DMS53 (cell line): ENCODE measurements at places on chromosomes 6 and 20.

GRCh38 chr6:43645613-43645964 lies 753 bp downstream of the RSPH9 start:
- DNase-seq: no peak

DNA sequence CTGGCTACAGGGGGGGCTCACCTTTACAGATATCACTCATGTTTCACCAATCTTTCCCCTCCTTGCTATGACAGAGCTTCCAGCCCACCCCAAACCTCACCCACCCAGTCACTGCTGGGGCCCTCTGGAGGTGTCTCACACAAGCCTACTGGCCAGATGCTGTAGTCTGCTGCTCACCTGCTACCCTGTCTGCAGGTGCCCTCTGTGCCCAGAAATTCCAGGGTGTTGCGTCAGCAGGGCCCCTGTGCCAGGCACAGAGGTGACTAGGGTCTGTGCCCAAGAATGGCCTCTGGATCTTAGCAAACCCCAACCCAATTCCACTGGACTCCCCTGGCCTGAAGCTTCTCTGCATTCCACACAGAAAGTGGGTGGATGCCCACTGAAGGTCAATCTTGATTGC lies 21.4 kb downstream of the UNC5CL start:
- no peak for DNase-seq

DNA sequence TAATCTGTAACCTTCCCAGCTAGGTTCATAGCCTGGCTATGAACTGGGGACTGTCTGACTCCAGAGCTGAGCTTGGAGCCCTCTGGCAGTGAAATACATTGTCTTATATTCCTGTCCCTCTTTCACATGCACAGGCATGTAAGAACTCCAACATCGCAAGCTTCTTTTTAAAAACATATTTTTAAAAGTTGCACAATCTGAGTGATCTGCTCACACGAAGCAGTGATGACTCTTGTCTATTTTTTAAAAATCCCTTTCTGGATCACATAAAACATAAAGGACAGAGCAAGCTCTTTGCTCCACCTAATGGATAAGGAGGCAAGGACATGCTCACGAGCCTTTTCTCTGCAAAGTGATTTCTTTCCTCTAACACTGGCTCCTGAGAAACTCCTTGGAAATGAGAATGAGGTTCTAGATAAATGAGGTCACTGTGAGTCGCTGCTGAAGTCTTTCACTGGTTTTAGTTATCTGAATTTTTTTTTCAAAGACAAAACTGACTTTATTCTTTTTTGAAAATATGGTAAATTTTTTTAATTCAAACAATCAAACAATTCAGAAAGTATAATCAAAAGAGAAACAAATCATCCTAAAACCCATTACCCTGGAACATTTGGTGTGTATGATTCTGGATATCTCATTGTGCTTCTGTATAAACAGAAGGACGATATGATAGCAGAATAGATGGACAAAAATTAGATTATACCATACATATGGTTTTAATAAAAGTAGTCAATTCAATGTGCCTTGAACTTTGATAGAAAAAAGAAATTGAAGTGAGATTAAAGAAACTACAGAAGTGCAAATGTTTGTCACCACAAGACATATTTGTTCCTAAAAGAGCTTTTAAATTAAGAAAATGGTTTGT lies 30.8 kb downstream of the IL20RA start:
- peak; percentile 78 for DNase-seq

- DNase-seq: no peak
Measured at GRCh38 chr6:141483598-141484061, 649.1 kb upstream of the GJE1 start.

- peak; percentile 69 for DNase-seq
Measured at GRCh38 chr6:17281100-17281496, at the start of gene RBM24. Gene RBM24, plus strand, starts transcription at chr6:17281361. Its CDS starts 221 bp downstream, at chr6:17281582.

- DNase-seq: no peak
Measured at GRCh38 chr6:148565321-148565926, 181.4 kb upstream of the UST start.

DNA sequence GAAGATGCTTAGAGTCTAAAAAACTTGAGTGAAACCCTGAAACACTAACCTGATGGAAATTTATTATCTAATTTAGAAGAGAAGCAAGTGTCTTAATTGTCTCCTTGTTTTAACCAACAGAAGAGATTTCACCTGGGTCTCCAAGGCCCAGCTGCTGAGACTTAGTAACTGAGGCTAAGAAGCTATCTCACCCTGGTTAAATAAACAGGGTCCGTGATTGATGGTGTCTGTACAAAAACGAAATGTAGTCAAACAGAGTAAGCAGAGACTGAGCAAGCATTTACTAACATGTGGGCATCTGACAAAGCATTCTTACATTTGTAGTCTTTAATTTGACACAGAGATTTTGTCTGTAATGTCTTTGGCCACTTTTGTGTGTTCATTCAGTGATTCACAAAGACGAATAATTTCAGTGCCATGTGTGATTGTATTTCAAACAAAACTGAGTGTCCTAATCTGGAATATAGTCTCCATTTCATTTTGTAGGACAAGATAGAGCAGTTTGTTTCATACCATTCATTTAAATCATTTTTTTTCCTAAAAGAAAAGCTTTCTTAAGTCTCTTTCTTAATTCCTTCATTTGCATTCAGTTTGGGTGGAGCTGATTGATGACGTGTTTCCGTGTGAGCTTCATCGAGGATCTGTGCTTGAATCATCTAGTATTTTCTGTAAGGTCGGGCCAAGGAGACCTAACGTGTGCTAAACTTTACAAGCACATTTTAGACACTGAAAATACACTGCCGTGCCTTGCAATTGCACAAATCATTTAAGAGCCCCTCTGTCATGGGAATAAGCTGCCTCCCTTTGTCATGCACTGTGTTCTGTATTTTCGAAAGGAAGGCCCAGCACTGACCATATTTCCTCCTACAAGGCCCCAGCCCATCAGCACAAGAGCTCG lies 170.6 kb upstream of the QKI start:
- no peak for DNase-seq

GRCh38 chr20:23126281-23127061 lies 40.3 kb upstream of the CD93 start:
- no peak for DNase-seq

DNA sequence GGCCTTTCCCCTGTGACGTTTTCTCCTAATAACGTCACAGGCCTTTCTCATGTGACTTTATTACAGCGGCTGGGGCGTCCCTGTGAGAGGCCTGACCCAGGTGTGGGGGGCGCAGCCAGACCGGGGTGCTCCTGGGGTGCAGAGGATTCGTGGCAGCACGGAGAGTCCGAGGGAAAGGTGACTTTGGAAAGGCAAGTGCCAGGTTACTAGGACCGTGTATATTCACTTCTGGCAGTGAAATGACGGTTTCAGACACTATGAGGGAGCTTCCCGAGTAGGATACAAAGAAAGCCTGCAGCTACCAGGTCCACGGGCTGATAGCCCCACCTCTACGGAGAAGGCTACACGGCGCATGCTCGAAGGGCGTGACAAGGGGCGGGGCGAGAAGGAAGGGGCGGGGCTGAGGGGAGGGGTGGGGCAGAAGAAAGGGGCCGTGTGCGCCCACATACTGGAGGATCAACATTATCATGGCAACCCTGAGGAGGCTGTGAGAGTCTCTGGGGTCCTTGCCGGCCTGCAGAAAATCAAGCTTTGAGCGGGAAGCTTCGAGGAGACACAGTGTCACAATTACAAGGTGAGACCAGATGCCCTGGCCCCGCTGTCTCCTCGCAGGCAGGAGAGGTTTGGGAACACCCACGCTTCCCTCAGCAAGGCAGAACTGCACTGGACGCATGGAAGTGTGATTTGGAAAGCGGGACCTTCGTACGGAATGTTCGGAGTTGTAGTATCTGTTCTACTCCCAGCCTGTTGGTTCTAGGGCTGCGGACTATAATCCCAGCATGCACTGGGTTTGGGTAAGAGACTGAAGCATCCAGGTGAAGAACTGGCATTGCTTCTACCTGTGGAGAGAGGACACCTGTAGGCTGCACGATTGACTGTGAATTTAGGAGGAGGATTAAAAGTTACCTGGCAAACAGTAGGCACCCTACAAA lies 54.4 kb upstream of the ZNF337 start:
- peak; percentile 91 for DNase-seq

DNA sequence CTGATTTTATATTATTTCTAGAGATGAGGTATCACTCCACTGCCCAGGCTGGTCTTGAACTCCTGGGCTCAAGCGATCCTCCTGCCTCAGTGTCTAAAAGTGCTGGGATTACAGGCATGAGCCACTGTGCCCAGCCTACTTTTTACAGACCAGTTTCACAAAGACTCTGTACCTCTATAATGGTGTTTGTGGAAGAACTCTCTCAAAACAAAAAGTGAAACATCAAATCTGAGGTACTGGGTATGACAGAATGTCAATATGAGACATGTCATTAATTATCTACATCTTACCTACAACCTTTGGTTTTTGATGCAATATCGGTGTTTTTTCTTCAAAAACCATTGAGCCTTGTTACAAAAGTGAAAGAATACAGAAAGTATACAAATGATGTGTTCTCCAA lies 49.4 kb upstream of the MCM9 start:
- no peak for DNase-seq

DNA sequence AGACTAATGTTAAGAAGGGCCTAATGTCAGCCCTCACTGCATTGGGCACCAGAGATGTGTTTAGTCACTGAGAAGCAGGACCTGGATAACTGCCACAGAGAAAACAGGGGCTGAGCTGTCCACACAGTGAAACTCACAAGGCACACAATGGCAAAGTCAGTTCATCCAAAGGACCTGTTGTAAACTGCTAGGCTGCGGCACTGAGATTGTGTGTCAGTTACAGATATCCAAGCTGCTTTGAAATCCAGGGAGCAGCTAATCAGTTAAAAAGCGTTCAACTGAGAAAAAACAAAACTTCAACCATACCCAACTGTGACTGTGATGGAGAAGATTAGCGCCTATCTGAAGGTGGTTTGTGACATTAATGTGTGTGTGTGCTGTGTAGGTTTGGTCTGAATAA lies 27.8 kb upstream of the TMEM14A start:
- DNase-seq: no peak

DNA sequence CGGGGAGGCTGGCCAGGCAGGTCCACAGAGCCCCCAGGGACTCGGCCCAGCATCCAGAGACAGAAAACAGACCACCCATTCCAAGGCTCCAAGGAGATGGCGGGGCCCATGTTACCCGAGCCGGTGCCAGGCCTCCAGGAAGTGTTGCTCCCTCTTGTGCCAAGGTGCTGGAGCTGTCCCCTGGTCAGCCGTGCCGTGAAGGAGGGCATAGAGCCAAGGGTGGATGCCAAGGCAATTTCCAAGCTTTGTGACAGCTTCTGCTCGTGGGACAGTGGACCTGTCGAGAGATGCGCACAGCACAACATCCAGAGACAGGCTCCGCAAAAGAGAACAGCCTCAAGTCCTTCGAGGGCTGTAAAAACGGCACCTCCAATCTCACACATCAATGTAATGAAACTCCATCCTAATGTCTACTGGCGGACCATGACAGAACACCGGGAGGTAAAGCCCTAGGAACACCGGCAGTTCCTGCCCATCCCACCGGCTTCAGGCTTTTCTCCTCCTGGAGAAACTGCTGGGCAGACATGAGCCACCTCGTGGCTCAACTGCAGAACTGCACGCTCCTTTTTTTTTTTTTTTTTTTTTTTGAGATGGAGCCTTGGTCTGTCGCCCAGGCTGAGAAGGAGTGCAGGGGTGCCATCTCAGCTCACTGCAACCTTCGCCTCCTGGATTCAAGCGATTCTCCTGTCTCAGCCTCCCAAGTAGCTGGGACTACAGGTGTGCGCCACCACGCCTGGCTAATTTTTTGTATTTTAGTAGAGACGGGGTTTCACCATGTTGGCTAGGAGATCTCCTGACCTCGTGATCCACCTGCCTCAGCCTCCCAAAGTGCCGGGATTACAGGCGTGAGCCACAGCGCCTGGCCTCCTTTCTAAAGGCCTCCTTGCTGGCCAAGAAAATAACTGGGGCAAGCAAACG lies 30.9 kb upstream of the AVP start:
- peak; percentile 82 for DNase-seq

- no peak for DNase-seq
Measured at GRCh38 chr6:163525926-163526325, 111.4 kb downstream of the QKI start.

DNA sequence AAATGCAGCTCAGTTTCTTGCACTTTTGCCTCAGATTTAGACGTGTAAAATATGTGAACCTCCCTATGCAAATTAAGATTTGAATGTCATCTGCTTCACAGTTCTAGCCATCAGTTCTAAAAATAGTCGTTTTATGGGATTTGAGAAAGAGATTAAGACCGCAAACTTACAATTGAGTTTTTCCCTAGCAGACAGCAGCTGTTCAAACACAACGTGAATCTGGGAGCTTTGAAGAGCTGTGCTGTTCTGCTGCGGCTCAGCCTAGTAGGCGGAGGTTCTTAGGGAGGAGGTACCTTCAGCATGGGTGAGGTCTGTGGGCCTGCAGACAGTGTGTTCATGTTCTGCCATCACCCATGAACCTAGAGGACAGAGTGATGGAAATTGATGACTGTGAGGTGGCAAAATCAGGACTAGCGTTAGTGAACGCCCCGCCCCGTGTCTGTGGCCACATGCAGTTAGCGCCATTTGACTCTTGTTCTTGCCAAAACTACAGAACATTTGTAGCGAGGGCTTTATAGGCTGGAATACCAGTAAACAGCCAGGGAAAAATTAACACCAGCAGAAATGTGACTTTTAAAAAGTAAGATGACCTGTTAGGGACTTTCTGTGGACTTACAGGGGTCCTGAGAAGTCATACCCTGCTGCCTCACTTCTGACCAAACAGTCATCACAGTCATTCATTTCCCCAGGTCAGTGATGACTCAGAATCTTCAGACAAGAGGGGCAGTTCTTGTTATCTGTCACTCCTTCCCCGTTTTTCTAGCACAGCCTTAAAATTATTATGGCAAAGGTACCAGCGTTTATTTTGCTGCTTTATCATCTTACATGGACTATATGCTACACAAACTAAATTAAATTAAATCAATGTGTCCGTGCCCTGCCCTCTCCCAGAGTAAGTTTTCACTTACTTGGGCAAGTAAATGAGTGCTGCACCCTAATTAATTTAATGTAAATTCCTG lies 84.3 kb upstream of the TMEM181 start:
- DNase-seq: peak; percentile 95

DNA sequence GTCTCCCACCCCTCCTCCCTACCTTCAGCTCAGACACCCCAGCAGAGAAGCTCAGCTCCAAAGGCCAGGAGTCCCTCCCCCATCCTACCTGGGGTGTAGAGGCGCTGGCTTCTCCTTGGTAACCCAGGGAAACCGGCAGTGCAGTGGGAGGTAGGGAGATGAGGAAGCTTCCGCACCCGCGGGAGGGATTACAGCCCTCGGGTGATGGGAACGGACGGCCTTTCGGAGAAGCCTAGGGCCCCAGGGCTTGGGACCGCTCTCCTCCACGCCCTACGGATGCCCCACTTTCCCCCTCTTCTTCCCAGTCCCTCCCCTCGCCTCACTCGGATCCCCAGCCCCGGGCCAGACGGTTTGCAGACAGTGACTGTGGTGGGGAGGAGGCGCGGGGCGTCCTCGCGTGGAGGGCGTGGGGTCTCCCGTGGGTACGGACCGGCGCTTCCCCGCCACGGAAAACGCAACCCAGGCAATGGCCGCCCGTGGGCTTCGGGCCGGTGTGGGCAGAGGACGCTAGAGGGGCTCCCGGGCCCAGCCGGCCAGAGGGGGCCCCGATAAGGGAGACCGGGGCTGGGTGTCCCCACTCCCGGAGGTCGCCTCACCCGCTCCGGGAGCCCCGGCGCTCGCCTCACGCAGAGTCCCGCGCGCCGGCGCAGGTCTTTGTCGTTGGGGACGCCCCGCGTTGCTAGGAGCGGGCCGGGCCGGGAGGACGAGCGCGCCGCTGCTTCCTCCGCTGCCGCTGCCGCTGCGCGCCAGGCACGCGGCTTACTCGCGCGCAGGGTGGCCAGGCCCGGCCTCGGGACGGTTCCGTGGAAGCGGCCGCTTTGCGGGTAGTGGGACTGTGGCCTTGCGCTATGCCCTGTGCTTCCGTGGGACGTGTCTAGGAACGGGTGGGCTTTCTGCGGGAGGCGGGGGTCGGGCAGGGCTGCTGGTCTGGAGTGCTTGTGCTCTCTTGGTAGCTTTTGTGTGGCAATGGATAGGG lies 15.8 kb downstream of the AARS2 start:
- DNase-seq: peak; percentile 72
